ENCODE measurements at places on chromosomes 3 and 15.

GRCh38 chr3:34396956-34397355, 598.5 kb downstream of the PDCD6IP start:
- DNase-seq: no peak

- DNase-seq: no peak
These were observed 326.4 kb upstream of the SATB1 start for GRCh38 chr3:18751514-18751913.

GRCh38 chr3:129908417-129908816, 14.9 kb upstream of the TMCC1 start:
- DNase-seq: no peak

GRCh38 chr3:85182975-85183752, 224.4 kb downstream of the CADM2 start:
- DNase-seq: no peak

GRCh38 chr3:70813311-70813710, 500.9 kb upstream of the MDFIC2 start:
- DNase-seq: no peak

DNA sequence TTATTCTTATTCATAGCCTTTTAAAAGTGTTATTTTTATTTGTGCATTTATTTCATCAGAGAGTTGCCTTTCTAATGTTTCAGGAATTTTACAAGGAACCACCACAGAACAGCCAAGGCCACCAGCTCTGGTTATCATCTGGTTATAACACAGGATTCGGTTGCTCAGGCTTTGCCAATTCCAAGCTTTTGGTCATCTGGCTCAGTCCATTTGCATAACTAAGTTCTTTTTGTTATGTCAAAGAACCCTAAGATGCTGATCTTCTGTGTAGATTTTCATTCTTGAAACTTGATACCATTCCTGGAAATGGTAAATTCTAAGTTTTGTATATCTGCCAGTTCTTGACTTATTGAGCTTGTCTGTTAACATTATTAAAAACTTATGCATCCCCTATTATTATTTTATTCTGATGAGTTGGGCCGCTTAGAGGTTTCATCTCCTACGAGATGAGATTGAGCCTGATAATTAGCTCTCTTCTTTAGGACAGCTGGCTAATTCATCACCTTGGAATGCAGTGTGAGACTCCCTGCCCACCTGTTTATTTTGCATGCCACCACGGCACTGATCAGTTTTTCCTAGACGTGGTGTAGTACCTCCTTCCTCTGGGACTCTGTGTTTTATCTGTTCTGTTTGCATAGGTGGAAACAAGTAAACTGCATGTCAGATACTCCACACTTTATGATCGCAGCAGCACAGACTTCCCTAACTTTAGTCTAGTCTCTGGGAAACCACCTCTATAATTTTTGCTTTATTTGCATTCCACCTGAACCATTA, 264.8 kb downstream of the SLCO3A1 start:
- no peak for DNase-seq

DNA sequence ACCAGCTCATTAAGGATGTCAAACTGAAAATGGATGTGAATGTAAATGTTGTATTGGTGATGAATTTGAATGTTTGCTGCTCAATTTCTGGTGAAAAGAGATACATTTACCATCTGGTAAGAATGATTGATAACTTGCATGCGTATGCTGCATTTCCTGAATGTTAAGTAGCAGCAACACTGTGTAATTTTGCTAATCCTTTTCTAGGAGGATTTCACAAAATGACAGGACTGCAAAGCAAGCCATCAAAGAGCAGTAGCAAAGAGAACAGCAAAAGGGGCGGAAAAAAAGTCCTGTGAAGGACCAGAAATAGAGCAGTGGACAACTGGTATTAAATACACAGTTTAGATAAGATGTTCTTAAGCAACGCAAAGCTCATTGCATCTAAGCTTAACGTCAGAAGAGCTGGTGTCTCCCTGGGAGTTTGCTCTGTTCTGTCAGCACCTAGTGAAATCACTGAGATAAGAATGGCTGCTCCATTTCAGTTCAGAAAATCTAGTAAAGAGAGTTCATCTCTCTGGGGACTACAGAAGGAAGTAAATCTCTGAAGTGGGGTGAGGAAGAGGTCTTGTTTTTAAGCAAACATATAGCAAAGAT, 23.5 kb upstream of the PAQR5 start:
- DNase-seq: no peak

DNA sequence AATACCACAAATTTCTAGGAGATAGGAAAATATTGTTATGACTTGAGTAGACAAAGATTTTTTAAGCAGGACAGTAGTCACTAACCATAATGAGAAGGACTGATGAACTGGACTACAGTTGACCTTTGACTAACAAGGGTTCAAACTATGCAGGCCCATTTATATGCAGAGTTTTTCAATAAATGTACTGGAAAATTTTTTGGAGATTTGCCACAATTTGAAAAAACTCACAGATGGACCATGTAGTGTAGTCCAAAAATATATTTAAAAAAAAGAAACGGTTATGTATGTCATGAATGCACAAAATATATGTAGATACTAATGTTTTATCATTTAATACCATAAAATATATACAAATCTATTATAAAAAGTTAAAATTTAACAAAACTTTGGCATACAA, 151.8 kb downstream of the LRRN1 start:
- DNase-seq: no peak

DNA sequence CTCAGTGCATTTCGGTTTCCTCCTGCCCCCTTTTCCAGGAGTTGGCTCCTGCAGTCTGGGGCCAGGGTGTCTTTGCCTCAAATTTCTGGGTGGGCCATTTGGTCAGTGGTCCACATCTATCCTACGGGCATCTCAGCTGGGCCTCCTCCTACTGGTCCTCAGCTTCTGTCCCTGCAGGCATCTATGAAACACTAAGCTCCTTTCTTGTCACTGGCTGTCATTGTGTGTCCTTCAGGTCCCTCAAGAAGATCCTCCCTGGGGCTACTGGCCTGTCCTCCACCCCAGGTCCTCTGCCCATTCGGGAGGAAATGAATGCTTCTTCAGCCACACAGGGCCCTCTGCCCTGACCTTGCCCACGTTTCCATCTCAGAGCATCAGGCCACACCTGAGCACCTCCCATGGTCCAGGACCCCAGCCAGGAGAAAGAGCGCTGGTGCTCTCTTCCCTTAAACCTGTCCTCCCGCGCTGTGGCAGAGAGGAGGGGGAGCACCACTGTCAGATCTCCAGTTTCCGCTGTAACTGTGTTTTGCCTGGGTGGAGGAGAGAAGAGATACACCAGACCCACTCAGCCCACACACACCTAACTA, 1.8 kb downstream of the PRR23E start:
- DNase-seq: no peak

GRCh38 chr3:170414202-170414663, 4.4 kb upstream of the CLDN11 start:
- no peak for DNase-seq

DNA sequence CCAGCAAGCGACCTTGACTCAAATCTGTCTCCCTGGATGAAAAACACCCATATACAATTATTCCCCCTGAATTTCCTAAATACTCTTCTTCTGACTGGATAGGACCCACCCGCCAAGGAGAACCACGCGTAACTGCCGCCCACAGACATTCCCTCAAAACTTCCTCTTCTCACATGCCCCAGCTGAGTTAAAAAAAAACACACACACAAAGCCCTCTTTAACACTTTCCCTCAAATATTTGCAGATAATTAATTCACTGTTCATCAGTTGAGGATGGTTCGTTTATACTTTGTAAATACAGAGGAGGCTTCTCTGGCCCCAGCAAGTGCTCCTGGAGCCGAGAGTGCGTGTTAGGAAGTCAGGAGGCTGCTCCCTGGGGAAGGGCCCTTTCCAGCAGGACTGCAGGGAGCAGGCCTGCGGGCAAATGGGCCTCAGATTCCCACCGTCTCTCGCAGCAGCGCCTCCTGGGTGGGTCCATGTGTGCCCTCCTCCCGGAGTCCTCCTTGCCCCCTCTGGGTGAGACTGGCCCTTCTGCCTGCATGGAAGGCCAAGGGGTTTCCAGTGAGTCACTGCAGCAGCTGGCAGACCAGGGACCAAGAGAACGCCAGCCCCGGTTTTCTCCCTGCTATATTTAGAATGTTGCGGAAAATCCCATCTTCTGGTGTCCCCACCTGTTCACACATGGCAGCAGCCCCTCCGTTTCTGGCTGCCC, 46.8 kb downstream of the MGLL start:
- no peak for DNase-seq

DNA sequence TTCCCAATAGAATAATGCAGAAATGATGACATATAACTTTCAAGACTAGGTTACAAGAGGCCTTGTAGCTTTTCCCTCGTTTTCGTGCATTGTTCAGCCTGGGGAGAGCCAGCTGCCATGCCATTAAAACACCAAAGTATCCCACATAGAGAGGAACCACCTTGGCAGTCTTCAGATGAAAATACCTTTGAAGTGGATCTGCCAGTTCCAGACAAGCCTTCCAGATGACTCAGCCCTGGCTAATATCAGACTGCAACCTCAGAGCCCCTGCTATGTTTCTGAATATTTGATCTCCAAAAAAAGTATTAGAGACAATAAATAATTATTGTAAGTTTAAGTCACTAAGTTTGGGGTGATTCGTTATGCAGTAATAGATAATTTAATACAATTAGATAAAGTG, 294.3 kb upstream of the GBE1 start:
- DNase-seq: no peak

- no peak for DNase-seq
These were observed 117.9 kb downstream of the ADCY5 start for GRCh38 chr3:123331006-123331405.

- peak; percentile 12 for DNase-seq
These were observed 13.8 kb upstream of the ATP2B2 start for GRCh38 chr3:10519236-10519635.

- DNase-seq: no peak
These were observed 494.3 kb upstream of the KCNMB2 start for GRCh38 chr3:178041931-178042330.

GRCh38 chr3:133874761-133875438, 20.8 kb downstream of the RAB6B start:
- no peak for DNase-seq

DNA sequence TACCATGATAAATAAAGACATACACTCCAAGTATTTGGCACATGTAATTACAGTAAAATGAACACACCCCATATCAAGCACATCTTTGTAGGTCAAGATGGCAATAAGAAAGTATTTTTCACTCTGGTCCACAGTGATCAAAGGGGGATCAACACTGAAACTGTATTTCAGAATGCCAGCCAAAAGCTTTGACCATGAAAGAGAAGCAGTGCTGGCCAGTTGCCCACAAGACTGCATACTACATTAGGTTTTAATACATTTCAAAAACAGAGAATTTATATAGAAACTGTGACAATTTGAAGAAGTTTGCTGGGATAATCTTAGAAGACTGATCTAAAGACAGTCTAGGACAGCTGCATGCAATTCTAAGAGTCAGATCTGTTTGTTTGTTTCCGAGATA, 1035.3 kb downstream of the FHIT start:
- no peak for DNase-seq

DNA sequence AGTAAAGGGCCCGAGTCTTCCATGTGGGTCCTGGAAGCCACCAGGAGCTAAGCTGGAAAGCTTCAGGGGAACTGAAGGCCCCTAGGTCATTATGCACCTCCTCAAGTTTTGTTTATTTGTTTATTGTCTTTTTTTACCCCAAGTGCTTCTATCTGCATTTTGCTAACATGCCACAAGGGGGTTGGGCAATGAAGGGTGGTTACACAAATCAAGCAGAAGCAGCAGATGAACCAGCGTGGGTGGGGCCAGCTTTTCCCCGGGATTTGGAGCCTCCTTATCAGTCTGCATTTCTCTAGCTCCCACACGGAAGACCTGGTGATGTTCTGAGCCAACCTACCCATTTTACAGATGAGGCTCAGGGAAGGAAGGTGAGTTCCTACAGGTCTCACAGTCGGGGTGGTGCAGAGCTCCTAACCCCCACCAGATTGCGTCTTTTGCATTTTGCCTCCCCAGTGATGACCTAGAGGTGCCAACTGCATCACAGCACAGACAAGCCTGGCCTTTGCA, 16.8 kb downstream of the TMC3 start:
- no peak for DNase-seq

- no peak for DNase-seq
These were observed 18.7 kb downstream of the TNFAIP8L3 start for GRCh38 chr15:51075826-51076523.

DNA sequence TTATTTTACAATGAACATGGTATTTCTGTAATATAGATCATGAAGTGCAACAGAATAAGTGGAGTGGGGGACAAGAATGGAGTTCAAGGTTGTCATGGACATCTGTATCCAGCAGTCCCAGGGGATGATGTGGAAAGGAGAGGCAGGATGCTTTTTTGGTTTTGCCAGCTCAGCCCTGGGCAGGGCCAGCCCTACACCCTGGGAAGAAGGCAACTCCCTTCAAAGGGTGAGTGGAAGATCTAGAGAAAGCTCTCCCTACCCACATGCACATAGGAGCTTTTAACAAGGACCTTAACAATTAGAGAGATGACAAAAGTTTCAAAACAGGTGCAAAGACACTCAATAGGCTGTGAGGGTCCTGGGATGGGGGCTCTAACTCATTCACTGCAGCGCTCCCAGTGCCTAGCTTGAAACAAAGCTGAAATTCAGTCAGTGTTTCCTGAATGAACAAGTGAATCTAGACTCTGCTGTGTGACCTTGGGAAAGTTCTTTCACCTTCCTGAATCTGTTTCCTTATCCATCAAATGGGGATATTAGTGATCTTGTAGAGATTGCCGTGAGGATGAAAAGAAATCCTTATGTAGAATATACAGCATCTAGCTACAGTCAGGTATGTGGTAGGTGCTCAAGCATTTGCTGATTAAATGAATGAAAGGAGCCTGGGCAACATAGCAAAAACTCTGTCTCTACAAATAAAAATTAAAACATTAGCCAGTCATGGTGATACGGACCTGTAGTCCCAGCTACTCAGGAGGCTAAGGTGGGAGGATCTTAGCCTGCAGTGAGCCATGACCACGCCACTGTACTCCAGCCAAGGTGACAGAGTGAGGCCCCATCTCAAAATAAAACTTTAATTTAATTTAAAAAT, 14.3 kb downstream of the BHLHE40 start:
- DNase-seq: no peak

DNA sequence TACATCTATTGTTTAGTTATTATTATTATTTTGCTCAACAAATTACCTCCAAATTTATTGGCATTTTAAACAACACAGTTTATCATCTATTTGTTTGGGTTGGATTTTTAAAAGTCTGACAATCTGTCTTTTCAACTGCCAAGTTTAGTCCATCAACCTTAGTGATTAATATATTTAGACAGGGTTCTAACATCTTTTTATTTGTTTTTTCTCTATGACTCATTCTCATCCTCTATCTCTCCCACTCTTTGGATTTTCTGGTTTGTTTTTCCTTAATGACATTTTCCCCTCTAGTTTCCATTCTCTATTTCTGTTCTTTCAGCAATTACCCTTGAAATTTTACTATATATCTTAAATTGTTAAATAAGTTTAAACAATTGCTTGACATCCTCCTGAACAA, 41.9 kb downstream of the EMC4 start:
- DNase-seq: no peak

DNA sequence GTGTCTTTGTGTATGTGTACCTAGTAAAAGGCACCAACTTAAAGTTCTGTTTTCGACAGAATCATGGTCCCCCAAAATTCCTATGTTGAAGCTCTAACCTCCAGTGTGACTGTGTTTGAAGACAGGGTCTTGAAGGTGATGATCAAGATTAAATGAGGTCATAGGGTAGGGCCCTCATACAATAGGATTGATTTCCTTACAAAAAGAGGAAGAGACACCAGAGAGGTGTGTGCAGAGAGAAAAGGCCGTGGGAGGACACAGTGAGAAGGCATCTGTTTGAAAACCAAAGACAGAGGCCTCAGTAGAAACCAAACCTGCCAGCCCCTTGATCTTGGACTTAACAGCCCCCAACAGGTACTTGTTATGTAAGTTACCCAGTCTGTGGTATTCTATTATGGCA, 52.0 kb upstream of the CORO2B start:
- DNase-seq: no peak

- DNase-seq: peak; percentile 67
These were observed 82.7 kb downstream of the ABHD5 start for GRCh38 chr3:43773273-43774094.

Measured in liver (tissue), 10 donors.